Hippocampal formation (tissue), 2 donors: ENCODE measurements at places on chromosomes 2 and 18.

GRCh38 chr2:218995972-218996711, 2.9 kb upstream of the CRYBA2 start:
- DNase-seq: peak; percentile 79

- no peak for DNase-seq
Observed at GRCh38 chr2:189104934-189105333, 74.6 kb downstream of the COL5A2 start.

GRCh38 chr18:65498605-65499004, 252.2 kb upstream of the CDH7 start:
- no peak for DNase-seq

DNA sequence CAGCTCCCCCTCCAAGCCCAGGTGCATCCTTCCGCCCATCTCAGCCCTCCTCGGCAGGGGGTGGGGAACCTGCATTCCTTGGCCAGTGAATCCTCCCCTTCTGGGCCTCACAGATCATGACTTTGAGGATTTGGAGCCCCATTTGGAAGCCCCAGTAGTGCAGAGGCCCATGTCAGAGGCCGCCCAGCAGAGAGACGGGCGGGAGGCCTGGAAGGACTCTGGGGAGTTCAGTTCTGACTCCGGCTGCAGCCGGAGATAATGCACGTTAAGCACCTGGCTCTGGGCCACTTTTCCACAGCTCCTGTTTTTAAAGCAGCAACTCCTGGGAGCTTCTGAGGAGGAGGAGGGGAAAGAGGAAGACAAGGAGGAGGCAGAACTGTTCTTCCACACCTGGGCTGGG, 14.9 kb downstream of the ATOH8 start:
- DNase-seq: no peak

- no peak for DNase-seq
Observed at GRCh38 chr2:172307800-172308199, 119.6 kb upstream of the ITGA6 start.

DNA sequence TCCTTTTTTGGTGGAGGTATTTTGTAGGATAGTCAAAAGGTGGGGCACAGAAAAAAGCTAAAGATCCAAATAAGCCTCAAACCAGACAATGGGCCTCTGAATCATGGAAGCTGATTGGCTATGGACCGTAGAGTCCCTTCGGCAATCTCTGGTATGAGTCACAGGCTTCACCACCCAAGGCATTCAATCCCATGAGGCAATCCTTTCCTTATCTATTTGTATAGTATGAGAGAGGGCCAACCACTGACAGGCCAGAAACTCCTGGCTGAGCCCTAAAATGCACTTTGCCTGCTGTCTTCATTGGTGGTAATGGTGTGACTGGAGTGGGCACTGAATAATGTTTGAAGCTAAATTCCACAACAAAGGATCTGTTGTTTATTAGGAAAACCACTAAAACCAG, 38.7 kb upstream of the MEX3C start:
- no peak for DNase-seq

DNA sequence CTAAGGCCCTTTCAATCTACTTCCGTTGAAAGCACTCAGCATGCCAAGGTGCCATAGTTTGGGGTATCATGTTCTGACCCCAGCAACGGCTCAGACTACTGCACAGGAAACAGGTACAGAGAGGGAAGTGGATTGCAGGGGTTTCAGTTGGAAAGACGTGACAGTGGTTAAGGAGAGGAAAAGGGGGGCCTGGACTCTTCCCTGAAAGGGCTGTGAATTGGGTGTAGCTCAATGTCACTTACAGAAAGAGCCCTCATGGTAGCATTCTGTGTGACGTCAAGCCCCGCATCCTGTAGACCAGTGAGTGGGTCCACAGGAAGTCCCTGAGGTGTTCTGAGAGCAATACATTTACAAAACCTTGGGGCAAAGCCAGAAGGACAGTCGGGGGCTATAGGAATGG, 121.5 kb upstream of the GYPC start:
- no peak for DNase-seq

GRCh38 chr2:150292807-150293206, 194.7 kb downstream of the RND3 start:
- DNase-seq: no peak

DNA sequence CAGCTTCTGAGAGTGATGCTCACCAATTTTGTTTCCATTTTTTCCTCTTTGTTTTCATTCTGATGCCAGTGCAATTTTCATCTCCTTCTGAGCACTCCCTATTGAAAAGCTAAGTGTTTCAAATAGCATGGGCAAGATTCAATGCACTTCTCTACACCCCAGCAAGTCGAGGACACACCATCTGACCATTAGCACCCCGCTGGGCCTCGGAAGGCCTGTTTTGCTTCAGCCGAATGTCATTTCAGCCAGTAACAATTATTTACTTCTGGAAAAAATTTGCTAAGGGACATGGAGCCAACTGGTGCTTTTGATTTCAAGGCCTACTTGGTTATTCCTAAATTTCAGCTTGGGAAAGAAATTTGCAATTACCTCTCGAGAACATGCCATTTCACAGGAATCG, 392.4 kb downstream of the RNF144A start:
- DNase-seq: no peak

DNA sequence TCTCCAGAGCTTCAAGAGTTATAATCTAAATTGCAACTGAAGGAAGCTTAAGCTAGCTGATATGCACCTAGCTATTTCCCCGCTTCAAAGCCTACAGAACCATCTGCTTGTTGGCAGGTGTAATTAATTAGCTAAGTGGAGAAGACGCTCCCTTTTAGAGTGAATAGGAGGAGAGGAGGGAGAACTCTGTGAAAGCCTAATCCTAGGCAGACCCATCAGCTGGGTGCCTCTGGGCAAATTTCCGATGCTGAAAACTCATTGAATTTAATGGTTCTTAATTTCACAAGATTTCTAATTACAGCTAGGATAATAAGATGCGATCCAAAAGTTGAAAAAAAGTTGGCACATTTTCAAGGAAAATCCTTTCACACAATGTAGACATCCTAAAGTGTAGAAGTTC, 735.9 kb downstream of the ERBB4 start:
- DNase-seq: no peak

GRCh38 chr2:9247177-9247576, 40.6 kb downstream of the ASAP2 start:
- DNase-seq: no peak

GRCh38 chr2:180901331-180901730, 79.1 kb upstream of the UBE2E3 start:
- DNase-seq: no peak
